ENCODE measurements at places on chromosomes 16 and 17.

DNA sequence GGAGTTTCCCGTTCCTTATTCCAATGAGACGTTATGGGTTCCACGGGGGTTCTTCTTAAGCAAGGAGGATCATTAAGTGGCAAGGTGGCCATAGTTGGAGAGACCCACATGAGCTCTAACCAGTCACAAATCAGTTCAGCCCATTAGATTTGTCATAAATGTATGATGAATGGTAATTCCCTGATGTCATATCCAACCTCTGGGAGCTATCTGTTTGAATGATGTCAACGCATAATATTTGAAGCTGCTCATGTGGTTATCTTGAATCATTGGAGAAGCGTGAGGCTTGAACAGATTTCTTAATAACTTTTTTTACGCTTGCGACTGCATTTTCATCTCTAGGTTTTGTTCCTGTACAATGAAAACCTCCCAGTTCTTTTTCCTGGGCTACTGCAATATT, 270.4 kb upstream of the EEF2KMT start:
- DNase-seq, result no peak

- DNase-seq, result no peak
These were observed 197.4 kb upstream of the CACNG5 start for GRCh38 chr17:66637491-66637890.

DNA sequence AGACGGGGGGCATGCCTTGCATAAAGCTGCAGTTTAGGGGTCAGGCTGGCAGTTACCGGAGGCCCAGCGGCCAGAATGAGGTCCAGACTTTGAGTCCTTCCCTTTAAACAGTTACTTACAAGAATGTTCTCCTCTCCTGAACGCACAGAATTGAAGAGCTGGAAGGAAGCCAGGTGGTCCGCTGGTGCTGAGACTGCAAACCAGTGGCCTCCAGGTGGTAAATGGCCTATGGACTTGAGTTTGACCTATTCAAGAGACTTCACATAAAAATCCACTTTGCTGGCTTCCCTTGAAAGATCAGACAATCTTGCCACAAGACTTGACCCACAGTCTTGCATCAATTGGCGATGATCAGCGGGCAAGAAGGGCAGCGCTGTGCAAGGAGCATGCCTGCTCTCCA, 14.7 kb upstream of the SEZ6 start:
- DNase-seq, result no peak

GRCh38 chr16:20879175-20880040, 20.8 kb downstream of the DCUN1D3 start:
- no peak for DNase-seq

- DNase-seq, result no peak
These were observed 274.5 kb downstream of the C16orf95 start for GRCh38 chr16:87042551-87043230.

DNA sequence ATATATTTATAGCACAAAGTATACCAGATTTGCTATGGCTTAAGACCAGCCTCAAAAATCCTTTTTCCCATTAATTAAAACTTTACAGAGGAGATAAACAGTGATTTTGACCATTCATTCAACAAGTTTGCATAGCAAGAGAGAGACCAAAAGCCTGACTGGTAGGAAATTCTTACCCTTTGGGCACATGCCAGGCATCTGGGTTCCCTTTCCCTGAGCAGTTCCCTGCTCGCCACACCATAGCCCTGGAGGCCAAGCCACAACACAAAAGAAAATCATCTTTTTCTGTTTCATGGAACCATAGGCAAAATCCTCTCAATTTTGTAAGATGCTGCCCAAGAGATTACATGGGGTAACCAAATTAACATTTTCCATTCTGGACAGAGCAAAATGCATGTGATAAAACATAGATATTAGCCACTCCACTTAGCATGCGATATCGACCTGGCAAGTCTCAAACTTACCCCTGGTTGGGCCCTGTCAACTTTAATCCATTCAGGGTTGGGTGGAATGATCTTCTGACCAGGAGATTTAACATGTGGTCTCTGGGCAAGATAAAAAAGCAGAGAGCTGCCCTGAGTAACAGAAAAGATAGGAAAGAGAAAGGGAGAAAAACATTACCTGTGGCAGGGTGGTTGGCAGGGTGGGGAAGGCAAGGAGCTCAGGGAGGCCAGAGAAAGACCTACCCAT, 57.6 kb upstream of the B4GALNT2 start:
- DNase-seq, result no peak

DNA sequence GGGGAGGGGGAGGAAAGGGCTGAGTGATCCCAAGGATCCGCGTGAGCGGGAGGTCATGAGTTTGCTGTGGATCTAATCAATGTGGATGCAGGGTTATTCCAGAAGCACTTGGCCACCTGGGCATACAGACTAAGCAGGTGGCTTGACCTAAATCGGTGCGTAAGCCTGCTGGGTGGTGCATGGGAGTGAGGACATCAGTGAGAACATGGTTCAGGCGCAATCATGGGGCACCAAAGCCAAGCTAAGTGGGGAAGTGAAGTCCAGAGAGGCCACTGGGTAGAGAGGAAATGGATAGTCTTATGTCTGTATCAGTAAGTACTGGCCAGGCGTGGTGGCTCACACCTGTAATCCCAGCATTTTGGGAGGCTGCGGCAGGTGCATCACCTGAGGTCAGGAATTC, 18.9 kb upstream of the MFSD6L start:
- no peak for DNase-seq

GRCh38 chr17:29160253-29160652, 19.9 kb downstream of the MYO18A start:
- no peak for DNase-seq

- DNase-seq, result no peak
These were observed 714 bp downstream of the CACNA1H start for GRCh38 chr16:1153480-1154160.

DNA sequence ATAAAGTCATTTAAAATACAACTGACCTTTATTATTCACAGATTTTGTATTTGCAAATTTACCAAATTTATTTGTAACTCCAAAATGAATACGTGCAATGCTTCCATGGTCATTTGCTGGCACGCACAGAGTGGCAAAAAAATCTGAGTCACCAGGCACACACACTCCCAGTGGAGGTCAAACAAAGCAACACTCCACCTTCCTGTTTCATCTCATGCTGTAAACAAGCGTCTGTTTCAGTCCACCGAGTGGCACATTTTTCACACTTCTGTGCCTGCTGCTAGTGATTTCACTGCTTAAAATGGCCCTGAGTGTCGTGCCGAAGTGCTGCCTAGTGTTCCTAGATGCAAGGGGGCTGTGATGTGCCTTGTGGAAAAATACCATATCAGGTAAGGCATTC, 17.8 kb upstream of the ITGAE start:
- no peak for DNase-seq

DNA sequence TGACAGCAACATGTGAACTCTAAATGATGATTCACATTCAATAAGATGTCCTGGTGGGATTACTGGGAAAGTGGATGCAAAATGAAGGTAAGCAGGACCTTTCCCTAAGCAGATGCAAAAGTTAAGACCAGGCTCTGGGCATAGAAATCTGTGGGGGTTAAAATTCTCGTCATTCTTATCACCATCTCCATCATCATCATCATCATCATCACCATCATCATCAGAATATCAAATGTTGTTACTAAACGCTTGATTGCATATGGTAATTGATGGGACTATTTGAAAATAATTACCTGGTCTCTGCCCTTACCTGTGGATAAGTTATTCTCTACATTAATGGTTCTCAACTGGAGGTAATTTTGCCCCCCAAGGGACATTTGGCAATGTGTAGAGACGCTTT, 41.9 kb upstream of the TMEM132E start:
- no peak for DNase-seq

GRCh38 chr16:16150117-16150877, 73.0 kb downstream of the ABCC6 start:
- no peak for DNase-seq

GRCh38 chr16:59907611-59908010, 1173.5 kb upstream of the GOT2 start:
- no peak for DNase-seq

GRCh38 chr16:81227785-81228184, 10.7 kb upstream of the BCO1 start:
- no peak for DNase-seq

DNA sequence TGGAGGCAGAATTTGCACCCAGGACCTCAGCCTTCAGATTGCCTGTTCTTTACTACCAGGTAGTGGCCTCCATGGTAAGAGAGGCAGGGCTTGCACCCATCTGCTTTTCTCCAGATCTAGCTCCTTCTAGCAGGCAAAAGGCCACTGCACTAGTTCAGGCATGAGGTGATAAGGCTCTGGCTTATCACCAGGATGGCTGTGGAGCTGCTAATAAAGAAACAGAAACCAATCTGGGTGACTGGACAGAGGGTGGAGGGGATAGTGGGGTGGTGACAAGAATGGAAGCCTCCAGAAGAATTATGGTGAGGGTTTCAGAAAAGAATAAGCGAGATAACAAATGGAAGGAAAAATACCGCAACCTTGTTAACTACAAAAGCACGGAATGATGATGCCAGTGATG, 15.5 kb upstream of the SUPT4H1 start:
- DNase-seq, result no peak

GRCh38 chr17:32626379-32626791, 139.6 kb downstream of the CDK5R1 start:
- no peak for DNase-seq

- DNase-seq, result peak; percentile 44
These were observed 53.7 kb downstream of the NFAT5 start for GRCh38 chr16:69619514-69619913.

DNA sequence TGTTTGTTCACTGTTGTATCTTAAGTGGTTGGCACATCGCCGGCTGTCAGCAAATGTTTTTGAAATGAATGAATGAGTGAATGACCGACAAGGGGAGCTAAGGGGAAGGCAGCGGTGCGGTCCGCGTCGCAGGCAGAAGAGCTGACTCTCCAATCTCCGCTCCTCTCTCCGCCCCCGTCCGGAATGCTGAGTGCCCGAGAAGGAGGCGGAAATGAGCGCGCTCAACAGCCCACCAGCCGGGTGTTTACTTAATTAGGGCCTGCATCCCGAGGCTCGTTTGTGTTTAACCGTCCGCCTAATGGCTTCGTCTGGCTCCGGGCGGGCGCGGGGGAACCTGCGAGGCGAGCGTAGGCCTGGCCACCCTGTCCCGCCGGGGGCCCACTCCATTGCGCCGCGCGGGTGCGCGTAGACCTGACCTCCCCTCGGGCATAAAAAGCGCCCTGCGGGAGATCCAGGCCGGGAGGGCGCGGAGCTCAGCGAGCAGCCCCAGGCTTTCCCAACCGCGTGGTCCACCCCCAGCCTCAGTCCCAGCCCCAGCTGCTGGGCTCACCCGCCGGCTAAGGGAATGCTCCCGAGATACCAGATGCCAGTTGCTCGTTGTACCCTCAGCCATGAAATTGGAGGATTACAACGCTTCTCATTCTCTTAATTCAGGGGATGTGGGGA, 2.5 kb upstream of the CDH3 start:
- DNase-seq, result no peak

- no peak for DNase-seq
These were observed 52.7 kb downstream of the TBC1D16 start for GRCh38 chr17:79982986-79983385.

DNA sequence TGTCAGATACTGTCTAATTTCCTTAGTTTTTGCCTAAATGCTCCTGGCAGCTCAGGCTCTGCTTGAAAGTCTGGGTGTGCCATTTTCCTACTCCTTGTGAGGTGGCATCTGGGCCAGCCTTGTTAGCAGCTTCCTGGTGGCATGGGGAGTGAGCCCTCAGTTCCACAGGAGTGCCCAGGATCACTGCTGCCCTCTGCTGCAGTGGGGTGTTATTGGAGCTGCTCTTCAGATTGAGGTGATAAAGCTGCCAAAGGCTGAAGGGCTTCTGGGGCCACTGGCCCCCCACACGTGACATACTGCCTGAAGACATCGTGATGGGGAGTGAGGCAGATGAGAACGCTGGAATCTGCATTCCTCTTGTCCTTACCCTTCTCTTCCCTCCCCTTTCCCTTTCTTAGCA, 27.4 kb downstream of the CEP95 start:
- DNase-seq, result peak; percentile 19

GRCh38 chr16:28096983-28097899, 33.7 kb upstream of the GSG1L start:
- DNase-seq, result no peak

DNA sequence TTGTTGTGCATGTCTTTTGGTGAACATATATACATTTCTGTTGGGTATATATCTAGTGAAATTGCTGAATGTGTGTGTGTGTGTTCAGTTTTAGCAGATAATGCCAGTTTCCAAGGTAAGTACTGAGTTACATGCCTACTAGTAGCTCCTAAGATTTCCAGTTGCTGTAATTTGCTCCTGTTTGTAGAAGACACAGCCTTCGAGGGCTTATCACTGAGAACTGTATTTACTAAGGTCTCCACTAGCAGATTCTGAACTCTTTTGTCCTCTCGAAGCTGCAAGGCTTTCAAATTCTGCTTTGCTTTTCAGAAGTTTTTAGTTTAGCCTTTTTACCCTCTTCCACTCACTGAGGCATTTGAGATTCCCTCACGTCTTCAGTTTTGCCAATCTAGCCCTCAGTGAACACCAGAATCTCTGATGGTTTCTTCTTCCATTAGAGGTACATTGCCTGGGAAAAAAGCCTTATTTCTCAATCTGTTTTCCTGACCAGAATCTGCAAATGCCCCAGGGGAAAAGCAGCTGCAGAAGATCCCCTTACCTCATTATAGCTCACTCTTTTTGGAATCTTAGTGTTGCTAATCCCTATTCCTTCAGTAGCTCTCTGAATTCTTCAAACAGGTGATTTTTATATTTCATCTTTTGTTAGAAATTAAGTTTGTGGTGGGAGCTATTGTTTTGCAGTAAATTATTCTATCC, 52.9 kb downstream of the NF1 start:
- DNase-seq, result no peak

- no peak for DNase-seq
These were observed 40.7 kb downstream of the LMF1 start for GRCh38 chr16:930076-930475.

DNA sequence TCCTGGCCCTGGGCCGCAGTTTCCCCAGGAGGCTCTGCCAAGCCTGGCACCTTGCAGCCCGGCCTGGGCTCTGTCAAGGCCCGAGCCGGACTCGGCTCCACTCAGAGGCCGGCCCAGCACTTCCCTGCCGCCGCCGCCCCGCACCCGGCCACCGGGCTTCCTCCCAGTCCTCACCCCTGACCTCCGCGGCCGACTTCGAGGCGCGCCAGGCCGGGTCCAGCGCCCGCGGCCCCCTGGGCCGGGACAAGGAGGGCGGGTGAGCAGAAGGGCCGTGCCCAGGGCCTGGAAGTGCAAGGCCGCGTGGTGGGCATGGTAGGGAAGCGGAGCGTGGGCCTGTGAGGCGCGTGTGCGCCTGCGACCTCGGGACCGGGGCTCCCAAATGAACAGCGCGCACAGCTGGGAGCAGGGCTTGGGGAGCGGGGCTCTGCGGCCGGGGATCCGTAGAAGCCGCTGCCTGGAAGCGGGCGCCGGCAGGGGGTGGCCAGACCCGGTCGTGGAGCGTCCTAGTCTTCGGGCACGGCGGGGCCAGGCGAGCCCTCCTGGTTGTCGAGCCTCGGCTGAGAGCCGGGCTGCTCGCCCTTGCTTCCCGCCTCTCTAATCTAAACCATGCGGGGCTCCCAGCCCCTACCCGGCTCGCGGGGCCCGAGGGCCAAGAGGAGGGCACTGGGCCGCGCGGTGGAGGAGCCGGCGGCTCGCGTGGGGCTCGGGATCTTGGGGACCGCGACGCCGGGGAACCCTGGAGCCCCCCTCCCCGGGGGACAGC, 503 bp upstream of the TBX4 start:
- no peak for DNase-seq

Data from KBM-7 (cell line).